ENCODE measurements at places on chromosomes 5 and 9. TPM values are rescaled to one million over a fixed set of nuclear protein-coding genes. Genes with fewer than 3 reads are reported as not detected.
A peak's percentile ranks its signal among the peaks of the same experiment; 100 is the strongest.

PCDHGB1 gene
- total RNA-seq = 9.6 TPM

KIF27 gene
- total RNA-seq = 4.2 TPM

BAG1 gene
- total RNA-seq = 92.5 TPM

IFNA13 gene
- total RNA-seq = not detected

- peaks cover 2% of the 10 kb centered on the region for H3K27me3 ChIP-seq
- peaks cover 2% of the 10 kb centered on the region for H3K4me1 ChIP-seq
- no peak for DNase-seq
- no peak overlapping the region for H3K27ac ChIP-seq
- no peak overlapping the region for H3K4me3 ChIP-seq
Measured at GRCh38 chr9:111821006-111821528, 26.3 kb upstream of the SHOC1 start.

DNA sequence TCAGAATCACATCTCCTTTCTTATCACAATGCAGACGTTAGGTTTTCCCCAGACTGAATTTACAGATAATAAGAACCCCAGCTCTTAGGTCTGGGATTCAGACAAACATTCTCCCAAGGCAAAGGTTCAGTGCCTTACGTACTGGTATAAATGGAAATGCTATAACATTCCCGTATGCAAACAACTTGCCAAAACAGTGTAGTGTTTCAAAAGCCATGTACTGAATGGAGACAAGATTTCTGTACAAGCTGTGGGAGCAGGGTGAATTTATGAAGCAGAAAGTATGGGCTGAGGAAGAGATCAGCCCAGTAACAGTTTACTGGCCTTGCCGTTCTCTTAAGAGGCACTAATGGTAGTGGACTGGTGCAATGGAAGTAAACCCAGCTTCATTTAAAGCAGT, 225.5 kb upstream of the ZNF462 start:
- DNase-seq = no peak
- peaks cover 5% of the 10 kb centered on the region for H3K4me1 ChIP-seq
- H3K36me3 ChIP-seq = no peaks in the 10 kb centered on the region
- no peak overlapping the region for H3K27ac ChIP-seq

DNA sequence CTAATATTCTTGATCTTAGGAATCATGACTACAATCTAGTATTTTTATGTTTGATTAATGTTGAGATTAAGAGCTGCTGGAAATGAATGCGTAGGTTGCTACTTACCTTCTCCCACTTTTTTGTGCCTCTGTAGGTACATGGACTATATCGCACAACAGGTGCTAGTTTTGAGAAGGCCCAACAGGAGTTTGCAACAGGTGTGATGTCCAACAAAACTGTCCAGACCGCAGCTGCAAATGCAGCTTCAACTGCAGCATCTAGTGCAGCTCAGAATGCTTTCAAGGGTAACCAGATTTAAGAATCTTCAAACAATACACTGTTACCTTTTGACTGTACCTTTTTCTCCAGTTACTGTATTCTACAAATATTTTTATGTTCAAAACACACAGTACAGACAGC, 115.0 kb downstream of the SCAMP1 start:
- no peaks in the 10 kb centered on the region for H3K36me3 ChIP-seq
- no peak for DNase-seq
- H3K4me1 ChIP-seq = no peaks in the 10 kb centered on the region
- H3K4me3 ChIP-seq = no peak overlapping the region
- H3K27ac ChIP-seq = no peak overlapping the region

GRCh38 chr9:114412048-114412683, 24.4 kb upstream of the AKNA start:
- no peaks in the 10 kb centered on the region for H3K36me3 ChIP-seq
- DNase-seq = peak; percentile 58
- H3K4me3 ChIP-seq = no peak overlapping the region
- peaks cover 23% of the 10 kb centered on the region for H3K4me1 ChIP-seq
- peaks cover 8% of the 10 kb centered on the region for H3K27me3 ChIP-seq
- no peak overlapping the region for H3K27ac ChIP-seq

DNA sequence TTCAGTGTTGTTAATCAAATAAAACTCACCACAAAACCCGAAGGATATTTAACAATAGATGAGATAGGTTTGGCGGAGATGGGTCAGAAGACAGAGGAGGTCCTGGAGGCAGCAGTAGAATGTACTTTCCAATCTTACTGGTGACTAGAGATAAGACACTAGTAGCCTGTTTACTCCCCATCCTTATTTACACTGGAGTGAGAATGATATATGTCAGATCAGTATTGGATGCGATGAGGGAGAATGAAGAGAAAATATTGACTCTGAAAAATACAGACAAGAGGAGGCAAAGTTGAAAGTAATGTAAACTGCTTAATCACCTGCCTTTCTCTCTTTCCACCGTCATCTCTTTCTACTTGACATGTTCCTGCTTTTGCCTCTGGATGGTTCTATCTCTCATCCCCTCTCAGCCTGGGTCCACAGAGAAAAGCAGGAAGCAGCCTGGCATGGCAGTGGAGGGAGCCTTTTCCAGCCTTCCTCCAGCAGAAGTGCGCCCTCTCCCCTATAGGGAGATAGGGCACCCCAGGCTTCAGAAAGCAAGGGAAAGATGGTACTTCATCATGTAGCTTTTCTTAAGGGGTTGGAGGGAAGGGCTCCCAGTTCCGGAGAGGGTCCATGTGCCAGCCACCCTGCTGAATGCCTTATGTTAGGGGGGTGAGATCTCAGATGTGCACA, 11.1 kb downstream of the PALM2AKAP2 start:
- H3K4me1 ChIP-seq = peaks cover 3% of the 10 kb centered on the region
- H3K4me3 ChIP-seq = no peak overlapping the region
- H3K36me3 ChIP-seq = no peaks in the 10 kb centered on the region
- no peak for DNase-seq

DNA sequence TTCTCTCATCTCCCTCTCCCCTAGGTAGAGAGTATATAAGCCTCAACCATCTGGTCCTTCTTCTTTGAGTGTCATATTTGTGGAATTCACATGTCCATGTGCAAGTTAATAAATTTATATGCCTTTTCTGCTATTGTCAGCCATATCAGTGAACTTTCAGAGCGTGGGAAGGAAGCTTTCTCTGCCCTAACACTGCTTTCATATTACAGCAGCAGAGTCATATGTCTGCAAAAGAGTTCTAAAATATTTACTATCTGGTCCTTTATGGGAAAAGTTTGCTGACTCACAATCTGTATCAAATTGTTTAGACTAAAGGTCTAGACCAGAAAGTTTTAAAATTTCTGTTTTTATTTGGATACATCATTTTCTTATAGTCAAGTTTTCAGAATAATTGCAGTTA, 669.0 kb downstream of the LRRC70 start:
- H3K4me3 ChIP-seq = no peak overlapping the region
- DNase-seq = no peak
- H3K4me1 ChIP-seq = peaks cover 27% of the 10 kb centered on the region
- H3K36me3 ChIP-seq = no peaks in the 10 kb centered on the region
- peaks cover 5% of the 10 kb centered on the region for H3K27me3 ChIP-seq

GRCh38 chr5:153237671-153238332, 252.7 kb upstream of the GRIA1 start:
- no peak overlapping the region for H3K4me3 ChIP-seq
- no peak overlapping the region for H3K27ac ChIP-seq
- DNase-seq = no peak

GRCh38 chr9:75911390-75911789, 20.9 kb downstream of the PCSK5 start:
- DNase-seq = no peak
- H3K4me3 ChIP-seq = no peak overlapping the region
- H3K4me1 ChIP-seq = peaks cover 7% of the 10 kb centered on the region
- H3K36me3 ChIP-seq = peaks cover 4% of the 10 kb centered on the region
- H3K27me3 ChIP-seq = no peaks in the 10 kb centered on the region

- no peak for DNase-seq
- peaks cover 3% of the 10 kb centered on the region for H3K4me1 ChIP-seq
- no peak overlapping the region for H3K4me3 ChIP-seq
- no peaks in the 10 kb centered on the region for H3K27me3 ChIP-seq
- H3K36me3 ChIP-seq = peaks cover 5% of the 10 kb centered on the region
Measured at GRCh38 chr5:119363936-119364335, 8.1 kb downstream of the TNFAIP8 start.

GRCh38 chr5:68000805-68001204, 214.8 kb upstream of the PIK3R1 start:
- peaks cover 9% of the 10 kb centered on the region for H3K4me1 ChIP-seq
- no peak overlapping the region for H3K4me3 ChIP-seq
- H3K36me3 ChIP-seq = no peaks in the 10 kb centered on the region
- no peak overlapping the region for H3K27ac ChIP-seq
- H3K27me3 ChIP-seq = peaks cover 3% of the 10 kb centered on the region

GRCh38 chr5:38780945-38781344, 64.9 kb upstream of the OSMR start:
- H3K27me3 ChIP-seq = no peaks in the 10 kb centered on the region
- no peaks in the 10 kb centered on the region for H3K4me1 ChIP-seq
- no peak overlapping the region for H3K4me3 ChIP-seq
